ENCODE measurements at places on chromosomes 1 and 21.

DNA sequence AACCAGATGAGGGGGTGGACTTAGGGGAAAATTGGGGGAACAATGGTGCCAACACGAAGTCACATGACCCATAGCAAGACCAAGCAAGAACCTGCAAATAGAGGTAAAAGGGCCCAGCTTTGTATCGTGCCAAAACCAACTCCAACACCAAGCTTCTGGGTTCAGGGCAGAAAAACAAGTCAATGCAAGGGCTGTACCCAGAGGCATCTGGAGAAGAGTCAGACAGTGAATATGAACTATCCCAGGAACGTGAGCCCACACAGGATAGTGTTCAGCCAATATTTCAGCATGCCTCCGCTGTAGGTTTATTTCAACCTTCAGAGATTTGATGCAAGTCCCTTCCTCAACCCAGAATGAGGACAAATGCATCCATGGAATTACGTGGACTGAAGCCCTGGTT is 15.0 kb upstream of the ZMYM6 start:
- DNase-seq: no peak

GRCh38 chr1:55064861-55065263 is 25.5 kb downstream of the PCSK9 start:
- DNase-seq: no peak

GRCh38 chr1:47611992-47612391 is 174.1 kb downstream of the FOXD2 start:
- no peak for DNase-seq

DNA sequence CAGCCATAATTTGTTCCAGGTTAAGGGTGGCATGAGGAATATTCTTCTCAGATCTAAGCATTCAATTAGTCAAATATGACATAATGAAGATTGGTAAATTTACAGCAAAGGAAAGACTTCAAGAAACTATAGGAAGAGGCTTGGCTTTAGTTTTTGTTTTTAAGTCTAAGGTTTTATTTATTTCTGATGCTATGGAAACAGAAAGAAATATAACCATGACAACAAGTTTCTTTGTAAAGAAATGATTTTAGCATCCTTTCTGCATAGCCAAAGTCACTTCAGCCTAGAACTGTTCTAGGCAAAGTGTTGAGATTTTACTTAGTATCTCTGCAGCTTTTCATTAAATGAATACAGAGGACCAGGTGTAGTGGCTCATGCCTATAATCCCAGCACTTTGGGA is 27.7 kb downstream of the PEA15 start:
- no peak for DNase-seq

DNA sequence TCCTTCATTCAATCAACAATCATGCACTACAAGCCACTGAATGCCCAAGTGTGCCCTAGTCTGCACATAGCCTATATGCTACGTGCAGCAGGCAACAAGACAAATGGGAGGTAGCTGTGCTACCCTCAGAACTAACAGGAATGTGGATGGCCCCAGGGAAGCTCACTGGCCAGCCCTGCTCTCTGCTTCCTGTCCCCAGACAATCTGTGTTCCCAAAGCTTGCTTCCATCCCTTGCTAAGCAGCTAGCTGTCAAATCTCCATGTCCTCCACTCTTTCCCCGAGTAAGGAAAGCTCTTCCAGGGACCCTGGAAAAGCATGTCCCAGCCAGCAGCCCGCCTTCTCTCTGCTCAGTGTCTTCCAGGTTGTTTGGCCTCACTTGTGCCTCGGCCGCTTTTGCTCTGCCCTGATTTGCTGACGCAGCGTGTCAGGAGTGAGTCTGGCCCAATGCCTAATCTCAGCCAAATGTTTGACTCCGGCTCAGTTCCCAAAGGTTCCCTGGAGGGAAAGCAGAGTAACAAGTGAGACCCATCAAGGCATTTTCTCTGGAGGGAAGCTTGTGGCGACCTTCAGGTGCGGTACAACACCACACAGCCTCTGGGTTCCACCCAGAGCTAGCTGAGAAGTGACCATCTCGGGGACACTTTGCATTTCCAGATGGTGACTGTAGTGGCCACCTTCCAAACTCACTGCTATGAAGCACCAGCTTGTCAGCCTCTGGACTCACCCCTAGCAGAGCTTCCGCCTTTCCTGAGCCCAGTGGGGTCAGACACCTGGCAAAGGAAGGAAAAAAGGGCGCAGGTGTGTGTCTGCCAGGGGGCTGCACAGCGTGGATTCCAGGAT is 243.4 kb downstream of the RHOU start:
- DNase-seq: no peak

GRCh38 chr1:76480827-76481226 is 386.5 kb upstream of the ST6GALNAC5 start:
- no peak for DNase-seq

DNA sequence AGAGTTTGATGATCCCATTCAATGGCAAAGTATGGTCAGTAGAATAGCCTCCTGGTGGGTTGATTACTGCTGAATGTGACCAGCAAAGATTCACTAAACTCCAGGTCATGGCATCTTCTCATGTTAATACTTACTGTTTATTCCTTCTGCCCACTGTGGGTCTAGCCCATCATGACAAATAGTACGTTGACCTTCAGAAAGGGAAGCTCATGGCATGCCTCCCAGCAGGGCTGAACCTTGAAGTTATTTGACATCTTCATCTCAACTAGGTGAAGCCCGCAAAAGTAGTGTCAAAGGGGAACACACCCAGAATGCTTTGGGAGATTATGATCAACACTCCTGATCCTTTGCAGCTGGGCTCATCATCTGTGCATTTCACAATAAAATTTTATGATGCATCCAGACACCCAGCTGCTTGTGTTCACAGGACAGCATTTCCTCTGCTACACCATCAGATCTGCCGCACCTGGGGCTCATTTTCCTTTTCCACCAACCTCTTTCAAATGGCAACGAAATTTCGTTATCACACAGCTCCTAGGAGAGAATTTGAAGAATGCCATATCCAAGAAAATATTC is 49.6 kb downstream of the HLX start:
- no peak for DNase-seq

- no peak for DNase-seq
Observed at GRCh38 chr1:74467786-74468377, 44.5 kb downstream of the LRRC53 start.

GRCh38 chr1:109996476-109996875 is 11.9 kb downstream of the AHCYL1 start:
- no peak for DNase-seq

DNA sequence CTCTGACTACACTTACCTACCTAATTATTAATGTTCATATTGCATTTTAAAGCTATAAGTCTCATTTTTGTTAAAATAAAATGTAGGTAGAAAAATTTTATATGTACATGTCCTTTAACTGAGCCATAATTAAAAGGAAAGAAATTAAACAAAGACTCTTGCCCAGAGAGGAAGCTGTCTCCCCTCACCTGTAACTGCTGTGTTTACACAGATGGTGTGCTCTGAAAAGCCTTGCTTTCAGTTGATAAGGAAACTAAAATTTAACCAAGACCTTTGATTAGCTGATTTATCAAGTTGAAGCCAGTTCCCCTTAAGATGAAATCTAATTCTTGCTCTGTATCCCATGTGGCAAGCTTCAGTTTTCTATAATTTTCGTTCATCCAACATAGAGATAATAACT is 213.5 kb downstream of the LYPLAL1 start:
- DNase-seq: no peak

DNA sequence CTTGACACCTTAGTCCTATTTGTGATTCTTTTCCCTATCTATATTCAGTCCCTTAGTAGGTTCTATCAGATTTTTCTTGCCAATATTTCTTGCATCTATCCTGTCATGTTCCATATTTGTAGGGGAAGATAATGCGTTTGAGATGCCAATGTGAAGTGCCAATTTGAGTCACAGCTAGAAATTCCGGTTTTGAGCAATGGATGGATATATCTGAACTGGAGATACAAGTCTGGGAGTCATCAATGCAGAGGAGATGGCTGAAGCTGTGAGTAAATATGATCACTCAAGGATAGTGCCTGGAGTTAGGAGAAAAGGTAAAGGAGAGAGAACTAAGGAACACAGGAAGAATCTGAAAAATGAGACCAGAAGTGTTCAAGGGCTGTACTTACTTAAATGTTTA is 93.8 kb downstream of the COQ8A start:
- no peak for DNase-seq

DNA sequence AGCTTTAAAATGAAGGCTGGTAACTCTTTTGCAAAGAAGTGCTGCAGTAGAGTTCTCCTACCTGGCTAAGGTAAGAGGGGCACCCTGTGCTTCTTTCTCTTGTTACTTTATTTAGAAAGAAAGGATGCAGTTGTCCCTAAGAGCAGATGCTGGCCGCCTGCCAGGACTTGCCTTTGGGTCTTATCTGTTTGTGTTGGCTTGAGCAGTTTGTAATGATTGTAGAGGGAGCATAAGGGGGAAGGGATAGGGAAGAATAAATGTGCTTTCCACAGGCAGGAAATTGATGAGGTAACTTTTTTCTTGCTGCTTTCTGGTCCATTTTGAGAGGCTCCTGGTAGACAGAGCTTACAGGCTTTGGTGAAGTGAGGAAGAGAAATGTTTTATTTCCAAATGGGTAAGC is 229.6 kb downstream of the HHAT start:
- DNase-seq: no peak
